Stimulated activated CD4-positive, alpha-beta T cell treated with anti-CD3 and anti-CD28 coated beads, Interleukin-2, amount 100 ng/mL, for 4 hours (primary cell): ENCODE measurements at places on chromosomes 7 and 10.

- DNase-seq, result no peak
Measured at GRCh38 chr7:4097001-4097609, 585.0 kb upstream of the FOXK1 start.

DNA sequence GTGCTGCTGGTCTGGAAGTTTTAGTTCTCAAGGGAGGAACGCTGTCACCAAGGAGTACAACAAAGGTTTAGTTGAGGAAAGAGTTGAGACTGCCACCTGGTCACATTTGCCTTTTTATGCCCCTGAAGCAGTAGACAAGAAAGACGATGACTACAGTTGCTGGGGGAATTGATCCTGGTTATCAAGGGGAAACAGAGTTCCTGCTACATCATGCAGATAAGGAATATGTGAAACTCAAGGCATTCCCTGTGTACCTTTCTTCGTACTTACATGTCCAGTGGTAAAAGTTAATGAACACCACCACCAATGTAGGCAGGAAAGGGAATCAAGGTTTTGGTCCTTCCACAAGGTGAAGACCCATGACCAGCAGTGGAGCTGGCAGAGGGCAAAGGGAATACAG, 31.8 kb downstream of the SLC35B4 start:
- no peak for DNase-seq

- DNase-seq, result no peak
Measured at GRCh38 chr7:28498636-28499035, 86.3 kb downstream of the CREB5 start.

DNA sequence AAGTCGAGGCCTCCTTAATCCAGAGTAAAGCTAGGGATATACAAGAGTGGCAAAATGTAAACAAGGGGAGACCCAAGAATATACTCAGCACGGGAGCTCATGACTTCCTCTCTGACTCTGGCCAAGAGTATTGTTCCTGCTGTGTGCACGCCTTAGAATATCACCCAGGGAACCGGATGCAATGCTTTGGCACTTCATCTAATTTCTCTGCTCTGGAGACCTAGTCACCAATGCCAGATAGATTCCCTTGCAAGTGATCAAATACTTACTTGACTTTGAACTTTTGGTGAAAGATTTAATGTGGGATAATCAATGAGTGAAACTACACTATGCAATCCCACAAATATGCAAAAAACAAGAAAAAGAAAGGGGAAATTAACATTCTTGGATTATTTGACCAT, 695.5 kb downstream of the INHBA start:
- DNase-seq, result no peak

DNA sequence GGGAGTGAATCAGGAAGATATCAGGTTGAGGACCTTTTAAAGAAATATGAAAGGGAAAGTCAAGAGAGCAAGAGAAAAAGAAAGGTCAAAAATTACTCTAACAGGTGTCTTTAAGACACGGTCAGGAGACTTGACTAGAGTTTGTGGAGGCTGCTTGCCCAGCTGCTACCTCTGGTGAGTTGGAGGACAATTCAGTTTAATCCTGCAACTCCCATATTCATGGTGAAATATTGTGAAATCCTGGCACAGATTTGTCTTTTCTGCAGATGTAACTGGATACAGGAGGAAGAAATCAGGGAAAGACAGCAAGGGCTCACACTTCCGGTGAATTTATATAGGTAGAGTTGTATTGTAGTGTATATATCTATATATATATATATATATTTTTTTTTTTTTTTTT, 93.5 kb downstream of the AKAP9 start:
- no peak for DNase-seq

DNA sequence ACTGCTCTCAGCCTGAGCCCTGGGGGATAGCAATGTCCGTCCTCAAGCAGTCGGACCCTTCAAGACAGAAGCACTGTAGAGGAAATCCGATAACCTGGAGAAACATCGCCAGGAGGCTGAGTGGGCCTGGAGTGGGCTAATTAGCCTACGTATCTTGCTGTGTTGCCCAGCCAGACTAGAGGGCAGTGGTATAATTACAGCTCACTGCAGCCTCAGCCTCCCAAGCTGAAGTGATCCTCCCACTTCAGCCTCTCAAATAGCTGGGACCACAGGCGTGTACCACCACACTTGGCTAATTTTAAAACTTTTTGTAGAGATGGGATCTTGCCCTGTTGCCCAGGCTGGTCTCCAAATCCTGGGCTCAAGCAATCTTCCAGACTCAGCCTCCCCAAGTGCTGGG, 21.7 kb downstream of the LYZL2 start:
- no peak for DNase-seq

- DNase-seq, result no peak
Measured at GRCh38 chr7:140771826-140772225, 75.3 kb downstream of the NDUFB2 start.

DNA sequence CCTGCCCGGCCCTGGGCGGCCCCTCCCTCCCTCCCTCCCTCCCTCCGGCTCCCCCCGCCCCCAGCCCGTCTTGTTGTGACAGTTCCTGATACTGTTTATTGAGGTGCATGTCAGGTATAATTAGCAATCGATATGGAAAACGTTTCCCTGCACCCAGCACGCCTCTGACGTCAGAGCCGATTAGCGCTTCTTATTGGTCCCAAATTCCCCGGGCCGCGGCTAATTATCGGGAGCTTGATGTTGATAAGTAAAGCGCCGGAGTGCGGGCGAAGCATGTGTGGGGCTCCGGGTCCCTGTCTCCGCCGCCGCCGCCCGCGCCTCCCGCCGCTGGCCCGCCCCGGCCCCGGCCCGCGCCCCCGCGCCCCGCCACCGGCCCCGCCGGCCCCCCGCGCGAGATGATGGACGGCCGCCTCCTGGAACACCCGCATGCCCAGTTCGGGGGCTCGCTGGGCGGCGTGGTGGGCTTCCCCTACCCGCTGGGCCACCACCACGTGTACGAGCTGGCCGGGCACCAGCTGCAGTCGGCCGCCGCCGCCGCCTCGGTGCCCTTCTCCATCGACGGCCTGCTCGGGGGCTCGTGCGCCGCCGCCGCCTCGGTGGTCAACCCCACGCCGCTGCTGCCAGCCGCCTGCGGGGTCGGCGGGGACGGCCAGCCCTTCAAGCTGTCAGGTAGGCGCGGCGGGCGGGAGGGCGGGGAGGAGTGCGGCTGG, at the start of gene UNCX:
UNCX (plus strand) TSS at position 250 of the 710 bp plus-strand sequence; CDS start at position 396, 146 bp downstream.
- no peak for DNase-seq

DNA sequence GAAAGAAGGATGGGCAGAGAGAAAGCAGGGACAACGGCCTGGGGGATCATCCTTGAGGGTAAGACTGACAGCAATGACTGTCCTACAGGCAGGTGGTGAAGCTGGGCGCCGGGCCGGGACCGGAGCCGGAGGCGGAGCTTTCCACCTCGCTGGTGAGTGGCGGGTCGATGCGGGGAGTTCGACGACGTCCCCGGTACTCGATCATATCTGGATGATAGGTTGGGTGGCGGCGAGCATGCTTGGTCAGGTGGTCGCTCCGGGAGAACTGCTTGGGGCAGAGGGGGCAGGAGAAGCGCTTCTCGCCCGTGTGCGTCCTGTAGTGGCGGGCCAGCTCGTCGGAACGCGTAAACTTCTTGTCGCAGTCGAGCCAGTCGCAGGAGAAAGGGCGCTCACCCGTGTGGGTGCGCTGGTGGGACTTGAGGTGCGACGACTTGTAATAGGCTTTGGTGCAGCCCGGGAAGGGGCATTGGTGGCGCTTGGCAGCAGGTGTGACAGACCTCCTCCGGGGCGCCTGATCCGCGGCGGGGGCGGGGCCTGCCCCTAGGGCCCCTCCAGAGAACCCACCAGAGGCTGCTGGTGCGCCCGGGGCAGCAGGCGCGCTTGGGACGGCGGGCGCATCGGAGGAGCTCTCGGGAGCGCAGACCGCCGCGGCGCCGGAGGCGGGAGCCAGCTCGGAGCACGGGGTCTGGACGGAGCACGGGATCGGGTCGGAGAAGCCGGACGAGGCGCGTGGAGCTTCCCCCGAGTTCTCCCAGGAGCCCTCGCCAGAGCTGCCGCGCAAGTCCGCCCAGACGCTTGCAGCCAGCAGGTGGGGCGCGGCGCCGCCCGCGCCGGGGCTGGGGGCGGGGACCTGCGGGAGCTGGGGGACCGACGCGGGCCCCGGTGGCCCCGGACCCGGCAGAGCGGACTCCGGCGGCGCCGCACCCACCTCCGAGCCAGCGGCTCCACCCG, 752 bp downstream of the KLF14 start:
- DNase-seq, result peak; percentile 16

- no peak for DNase-seq
Measured at GRCh38 chr10:50275650-50276235, 24.4 kb upstream of the ASAH2 start.

GRCh38 chr7:952548-953441, 1.7 kb downstream of the ADAP1 start:
- DNase-seq, result no peak

DNA sequence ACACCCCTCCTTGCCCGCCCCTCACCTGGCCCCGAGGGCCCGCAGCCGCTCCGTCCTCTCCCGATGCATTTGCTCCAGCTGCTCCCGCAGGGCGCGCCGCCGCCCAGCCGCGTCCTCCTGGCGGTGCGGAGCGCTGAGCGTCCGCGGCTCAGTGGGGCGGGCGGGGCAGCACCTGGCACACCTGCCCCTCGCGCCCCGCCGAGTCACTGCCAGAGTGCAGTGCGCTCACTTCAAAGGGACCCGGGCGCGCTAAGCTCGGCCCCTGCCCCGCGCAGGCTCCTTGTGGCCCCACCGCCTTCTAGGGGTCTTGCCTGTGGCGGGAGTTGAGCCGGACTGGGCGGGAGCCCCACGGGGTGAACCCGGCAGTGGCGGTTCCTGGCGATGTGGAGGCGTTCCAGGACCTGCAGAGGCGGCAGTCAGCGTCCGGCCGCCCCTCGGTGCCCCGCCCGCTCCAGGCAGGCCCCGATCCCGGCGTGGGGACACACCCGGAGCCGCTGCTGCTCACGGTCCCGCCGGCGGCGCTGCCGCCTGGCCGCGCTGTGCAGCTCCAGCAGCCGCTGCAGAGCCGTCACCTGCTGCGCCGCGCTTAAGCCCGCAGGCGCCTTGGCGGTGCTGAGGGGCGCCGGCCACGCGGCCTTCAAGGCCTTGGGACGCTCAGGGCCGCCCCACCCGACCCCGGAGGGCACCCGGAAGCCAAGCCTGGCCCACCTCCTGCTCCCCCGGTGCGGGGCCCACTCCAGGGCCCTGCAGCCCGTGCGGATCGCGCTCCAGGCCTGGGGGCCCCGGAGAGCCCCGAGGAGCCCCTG, 6.7 kb downstream of the ATP6V1F start:
- DNase-seq, result peak; percentile 4

GRCh38 chr10:30686708-30687107, 57.2 kb upstream of the LYZL2 start:
- no peak for DNase-seq

- no peak for DNase-seq
Measured at GRCh38 chr10:131650169-131650705, 250.6 kb upstream of the PPP2R2D start.

GRCh38 chr10:2541176-2541575, 526.2 kb upstream of the PFKP start:
- DNase-seq, result no peak

DNA sequence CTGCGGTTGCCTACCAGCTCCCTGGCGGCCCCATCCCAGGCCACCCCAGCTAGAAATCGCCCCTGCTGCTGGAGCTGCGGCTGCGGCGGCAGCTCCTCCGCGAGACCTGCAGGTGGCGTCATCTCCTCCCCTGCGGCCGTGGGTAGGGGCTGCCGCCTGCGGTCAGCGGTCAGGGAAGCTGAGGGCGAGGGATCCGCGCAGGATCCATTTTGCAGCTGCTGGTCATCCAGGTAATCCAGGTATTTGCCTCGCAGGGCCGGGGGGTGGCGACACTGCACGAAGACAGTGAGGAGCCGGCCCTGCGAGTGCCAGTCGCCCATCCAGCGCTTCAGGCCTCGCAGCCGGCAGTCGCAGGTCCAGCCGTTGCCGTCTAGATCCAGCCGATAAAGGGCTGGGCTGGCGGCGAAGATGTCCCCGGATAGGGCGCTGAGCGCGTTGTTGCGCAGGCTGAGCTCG, 1.5 kb downstream of the TRIL start:
- DNase-seq, result no peak

- DNase-seq, result no peak
Measured at GRCh38 chr10:55628260-55628701, 732.8 kb downstream of the ZWINT start.

DNA sequence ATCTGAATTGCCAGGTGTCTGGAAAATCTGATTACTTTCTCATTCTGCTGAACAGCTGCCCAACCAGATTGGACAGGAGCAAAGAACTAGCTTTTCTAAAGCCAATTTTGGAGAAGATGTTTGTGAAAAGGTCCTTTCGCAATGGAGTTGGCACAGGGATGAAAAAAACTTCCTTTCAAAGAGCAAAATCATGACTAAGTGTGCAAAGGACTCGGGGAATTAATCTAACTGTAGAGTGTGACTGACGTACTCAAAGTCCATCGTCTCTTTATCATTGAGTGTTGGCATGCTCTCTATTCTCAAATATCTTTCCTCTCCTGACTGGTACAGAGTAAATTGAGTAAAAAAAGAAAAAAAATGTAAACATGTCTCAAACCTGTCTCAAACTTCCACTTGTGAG, 3.3 kb downstream of the NPS start:
- DNase-seq, result no peak

GRCh38 chr10:126380352-126381076, 7.8 kb downstream of the ADAM12 start:
- DNase-seq, result no peak

DNA sequence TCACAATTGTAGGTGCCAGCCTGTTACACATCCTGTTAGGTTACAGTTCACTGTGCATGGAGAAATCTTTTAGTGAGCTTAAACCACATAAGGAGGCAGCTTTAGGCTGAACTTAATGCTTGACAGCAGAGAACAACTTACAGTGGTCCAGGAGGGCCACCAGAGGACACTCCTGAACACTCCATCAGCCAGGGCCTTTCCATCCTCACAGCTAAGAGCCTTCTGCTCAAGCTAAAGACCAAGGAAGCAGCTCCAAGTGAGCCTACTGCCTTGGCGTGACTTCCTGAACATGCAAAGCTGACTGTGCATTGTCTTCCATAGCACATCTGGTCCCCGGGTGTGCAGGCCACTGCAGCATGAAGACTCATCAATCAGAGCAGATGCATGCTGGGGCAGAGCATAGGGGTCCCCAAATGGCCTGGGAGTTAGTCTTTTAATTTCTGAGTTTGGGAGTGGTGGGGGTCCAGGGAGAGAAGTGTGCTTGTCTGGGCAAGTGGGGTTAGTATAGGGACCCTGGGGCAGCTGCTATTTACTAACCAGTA, 105.0 kb downstream of the ZNF248 start:
- no peak for DNase-seq

DNA sequence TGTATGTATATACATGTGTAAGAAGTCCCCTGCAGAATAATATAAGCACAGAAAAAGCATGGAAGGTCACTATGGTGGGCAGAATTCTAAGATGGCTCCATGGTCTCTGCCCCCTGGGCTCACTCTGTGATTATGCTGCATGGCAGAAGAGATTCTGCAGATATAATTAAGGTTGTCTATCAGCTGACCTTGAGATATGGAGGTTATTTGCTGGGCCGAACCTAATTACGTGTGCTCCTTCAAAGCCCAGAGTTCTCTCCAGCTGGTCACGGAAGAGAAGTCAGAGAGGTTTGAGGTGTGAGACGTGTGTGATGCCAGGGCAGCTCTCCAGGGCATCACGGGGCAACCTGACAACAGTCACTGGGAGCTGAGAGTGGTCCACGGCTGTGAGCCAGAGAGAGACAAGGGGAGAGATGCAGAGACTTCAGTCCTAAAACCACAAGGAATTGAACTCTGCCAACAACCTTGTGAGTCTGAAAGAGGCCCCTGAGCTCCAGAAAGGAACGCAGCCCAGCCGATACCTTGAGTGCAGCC, 11.5 kb downstream of the PAPOLB start:
- DNase-seq, result no peak

- DNase-seq, result no peak
Measured at GRCh38 chr7:154903083-154903731, 99.7 kb downstream of the PAXIP1 start.

- DNase-seq, result no peak
Measured at GRCh38 chr10:89601728-89602361, 43.2 kb downstream of the PANK1 start.
